Fibroblast of lung (primary cell): ENCODE measurements at places on chromosomes 1 and 21. TPM values are rescaled to one million over a fixed set of nuclear protein-coding genes. Genes with fewer than 3 reads are reported as not detected.
A peak's percentile ranks its signal among the peaks of the same experiment; 100 is the strongest.

DNA sequence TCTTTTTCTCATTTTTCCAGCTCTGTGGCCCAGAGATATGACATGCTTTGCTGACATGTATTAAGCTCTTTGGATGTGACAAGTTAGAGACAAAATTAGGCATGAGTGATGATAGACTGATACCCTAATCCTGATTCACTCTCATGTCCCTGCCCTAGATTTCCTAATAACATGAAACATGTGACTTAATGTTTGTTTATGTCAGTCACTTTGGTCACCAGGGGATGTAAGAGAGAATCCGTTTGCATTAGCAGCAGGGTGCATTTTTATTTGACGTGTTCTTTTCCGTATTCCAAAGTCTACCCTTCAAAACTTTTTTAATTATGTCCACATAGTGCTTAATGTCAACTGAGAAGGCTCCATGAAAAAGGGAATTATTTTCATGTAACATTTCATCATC is 192.4 kb downstream of the HMCN1 start:
- no peaks in the 10 kb centered on the region for H3K4me1 ChIP-seq
- H3K27ac ChIP-seq: no peak overlapping the region
- no peaks in the 10 kb centered on the region for H3K27me3 ChIP-seq
- DNase-seq: no peak

REN gene
- 0.17 TPM in 1 of 2 replicates, not detected in the other for total RNA-seq

- DNase-seq: peak; percentile 76
- H3K27me3 ChIP-seq: no peaks in the 10 kb centered on the region
Observed at GRCh38 chr1:119626841-119627240, 21.2 kb downstream of the ZNF697 start.

GRCh38 chr1:233277637-233278606 is 17.6 kb downstream of the PCNX2 start:
- no peaks in the 10 kb centered on the region for H3K27me3 ChIP-seq
- no peaks in the 10 kb centered on the region for H3K4me1 ChIP-seq
- no peak overlapping the region for H3K27ac ChIP-seq
- H3K36me3 ChIP-seq: no peaks in the 10 kb centered on the region
- DNase-seq: no peak
- no peak overlapping the region for H3K4me3 ChIP-seq

GRCh38 chr1:38527373-38527966 is 332.1 kb downstream of the RRAGC start:
- H3K36me3 ChIP-seq: no peaks in the 10 kb centered on the region
- no peak overlapping the region for H3K27ac ChIP-seq
- H3K4me3 ChIP-seq: no peak overlapping the region
- no peaks in the 10 kb centered on the region for H3K4me1 ChIP-seq

MFAP2 gene
- total RNA-seq: 10.0 and 16.2 TPM in 2 replicates

- no peak overlapping the region for H3K4me3 ChIP-seq
- H3K27me3 ChIP-seq: no peaks in the 10 kb centered on the region
- no peaks in the 10 kb centered on the region for H3K36me3 ChIP-seq
- peak; percentile 71 for DNase-seq
- H3K27ac ChIP-seq: peak overlapping the region; percentile 53
- peaks cover 16% of the 10 kb centered on the region for H3K4me1 ChIP-seq
Observed at GRCh38 chr1:183609313-183609712, 19.1 kb upstream of the NCF2 start.

PGLYRP3 gene
- total RNA-seq: not detected in 2 replicates

S100A3 gene
- total RNA-seq: 1.8 and 6.8 TPM in 2 replicates

SLC1A7 gene
- total RNA-seq: 0.26 and 0.33 TPM in 2 replicates

DNA sequence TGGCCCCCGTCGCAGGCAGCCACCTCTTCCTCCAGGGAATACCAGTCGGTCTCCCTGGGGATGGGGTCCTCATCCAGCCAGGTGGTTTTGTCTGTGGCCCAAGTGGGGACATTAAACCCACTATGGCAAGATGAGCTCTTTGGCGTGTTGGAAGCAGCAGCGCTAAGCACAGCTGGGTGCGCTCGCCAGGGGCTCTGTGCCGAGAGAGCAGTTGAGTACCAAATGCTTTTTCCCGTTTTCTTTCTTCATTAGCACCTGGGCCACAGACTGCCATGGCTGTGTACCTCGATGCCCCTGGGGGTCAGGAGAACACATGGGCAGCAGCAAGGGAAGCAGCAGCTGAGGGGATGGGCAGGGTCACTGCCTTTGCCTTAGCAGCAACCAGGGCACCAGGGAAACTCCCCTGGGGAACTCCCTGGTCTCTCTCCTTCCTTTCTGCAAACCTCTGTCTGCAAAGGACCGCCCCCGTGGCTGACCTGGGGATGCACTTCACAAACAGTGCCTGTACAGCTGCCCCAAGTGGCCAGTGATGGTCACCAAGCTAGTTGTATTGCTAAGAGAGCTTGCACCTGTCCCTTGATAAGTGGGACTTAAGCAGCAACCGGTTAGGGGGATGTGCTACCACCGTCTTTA is 31.1 kb downstream of the EDARADD start:
- H3K4me1 ChIP-seq: no peaks in the 10 kb centered on the region
- no peak overlapping the region for H3K4me3 ChIP-seq
- no peaks in the 10 kb centered on the region for H3K36me3 ChIP-seq
- H3K27ac ChIP-seq: no peak overlapping the region

GRCh38 chr1:214895011-214895600 is 187.4 kb upstream of the KCNK2 start:
- DNase-seq: no peak
- H3K27me3 ChIP-seq: no peaks in the 10 kb centered on the region
- H3K36me3 ChIP-seq: no peaks in the 10 kb centered on the region
- H3K4me1 ChIP-seq: no peaks in the 10 kb centered on the region

DNA sequence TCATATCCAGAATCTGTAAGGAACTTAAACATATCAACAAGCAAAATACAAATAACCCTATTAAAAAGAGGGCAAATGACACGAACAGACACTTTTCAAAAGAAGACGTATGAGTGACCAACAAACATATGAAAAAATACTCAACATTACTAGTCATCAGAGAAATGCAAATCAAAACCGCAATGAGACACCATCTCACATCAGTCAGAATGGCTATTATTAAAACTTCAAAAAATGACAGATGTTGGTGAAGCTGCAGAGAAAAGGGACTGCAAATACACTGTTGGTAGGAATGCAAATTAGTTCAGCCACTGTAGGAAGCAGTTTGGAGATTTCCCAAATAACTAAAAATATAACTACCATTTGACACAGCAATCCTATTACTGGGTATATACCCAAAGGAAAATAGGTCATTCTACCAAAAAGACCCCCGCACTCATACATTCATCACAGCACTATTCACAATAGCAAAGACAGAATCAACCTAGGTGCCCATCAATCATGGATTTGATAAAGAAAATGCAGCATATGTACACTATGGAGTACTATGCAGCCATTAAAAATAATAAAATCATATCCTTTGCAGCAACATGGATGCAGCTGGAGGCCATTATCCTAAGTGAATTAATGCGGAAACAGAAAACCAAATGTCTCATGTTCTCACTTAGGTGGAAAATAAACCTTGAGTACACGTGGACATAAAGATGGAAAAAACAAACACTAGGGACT is 230.1 kb upstream of the RAB4A start:
- H3K27ac ChIP-seq: no peak overlapping the region
- H3K27me3 ChIP-seq: no peaks in the 10 kb centered on the region
- no peaks in the 10 kb centered on the region for H3K36me3 ChIP-seq
- no peaks in the 10 kb centered on the region for H3K4me1 ChIP-seq
- no peak overlapping the region for H3K4me3 ChIP-seq
- DNase-seq: no peak

DNA sequence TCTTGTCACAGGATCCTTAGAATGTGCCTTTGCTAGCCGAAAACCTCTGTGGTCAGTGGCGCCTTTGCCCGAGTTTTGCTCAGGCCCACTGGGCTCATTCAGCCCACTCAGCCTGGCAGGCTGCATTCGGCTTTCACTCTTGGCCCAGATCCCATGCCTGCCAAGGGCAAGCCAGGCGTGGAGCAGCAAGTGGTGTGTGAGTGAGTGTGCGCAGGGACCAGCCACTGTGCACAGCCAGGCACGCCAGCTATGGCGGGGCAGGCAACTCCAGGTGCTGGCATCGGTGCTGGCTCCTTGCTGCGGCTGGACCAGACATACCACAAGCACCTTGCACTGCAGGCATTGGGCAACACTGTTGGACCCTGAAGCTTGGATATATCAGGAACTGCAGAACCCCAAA is 1145.1 kb upstream of the NCAM2 start:
- H3K36me3 ChIP-seq: no peaks in the 10 kb centered on the region
- no peak overlapping the region for H3K4me3 ChIP-seq
- H3K27ac ChIP-seq: no peak overlapping the region
- no peaks in the 10 kb centered on the region for H3K27me3 ChIP-seq

DNA sequence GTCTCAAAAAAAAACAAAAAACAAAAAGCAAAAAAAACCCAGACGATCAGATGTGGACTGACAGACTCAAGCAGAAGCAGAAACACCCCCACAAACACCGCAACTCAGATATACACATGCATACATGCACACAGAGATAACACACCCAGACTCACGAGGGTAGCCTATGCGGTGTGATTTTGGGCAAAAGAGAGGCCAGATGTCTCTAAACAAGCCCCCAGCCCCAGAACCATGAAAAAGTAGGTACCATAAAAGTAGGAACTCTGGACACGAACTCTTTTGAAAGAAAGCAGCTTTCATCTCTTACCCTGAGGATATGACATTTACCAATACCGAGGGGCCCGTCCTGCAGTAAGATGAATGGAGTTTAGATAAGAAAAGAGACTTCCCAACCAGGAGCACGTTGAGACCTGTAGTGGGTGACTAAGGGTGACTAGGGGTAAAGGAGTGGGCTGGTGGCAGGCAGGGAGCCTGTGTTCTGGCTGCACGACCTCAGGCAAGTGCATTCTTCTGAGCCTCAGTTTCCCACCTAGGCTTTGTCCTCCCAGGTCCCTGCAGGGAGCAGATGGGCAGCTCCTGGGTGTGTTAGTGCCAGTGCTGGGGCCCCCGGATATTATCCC is 1.5 kb upstream of the TINAGL1 start:
- H3K4me3 ChIP-seq: no peak overlapping the region
- H3K4me1 ChIP-seq: peaks cover 39% of the 10 kb centered on the region

DNA sequence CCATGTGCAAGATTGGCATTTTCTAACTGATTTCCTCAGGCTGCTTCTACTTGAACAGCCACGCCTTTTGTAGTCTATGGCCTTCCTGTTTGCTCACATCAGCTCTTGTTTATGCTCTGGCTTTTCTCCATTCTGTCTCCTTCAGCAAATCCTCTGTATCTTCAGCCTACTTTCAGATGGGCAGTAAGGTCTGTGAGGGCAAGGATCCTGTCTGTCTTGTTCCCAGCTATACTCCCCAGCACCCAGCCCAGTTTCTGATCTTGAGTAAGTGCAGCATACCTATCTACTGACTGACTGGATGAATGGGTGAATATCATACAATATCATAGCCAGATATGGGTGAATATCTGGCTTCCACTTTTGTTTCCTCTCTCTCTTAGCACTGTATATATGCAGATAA is 438.1 kb downstream of the LMO4 start:
- no peaks in the 10 kb centered on the region for H3K27me3 ChIP-seq
- DNase-seq: no peak
- H3K27ac ChIP-seq: no peak overlapping the region
- H3K4me1 ChIP-seq: peaks cover 8% of the 10 kb centered on the region

HLX gene
- total RNA-seq: 22.3 and 25.2 TPM in 2 replicates

- H3K27ac ChIP-seq: no peak overlapping the region
- peaks cover 13% of the 10 kb centered on the region for H3K4me1 ChIP-seq
- no peaks in the 10 kb centered on the region for H3K27me3 ChIP-seq
- DNase-seq: peak; percentile 3
Observed at GRCh38 chr1:171654201-171654941, 1.9 kb upstream of the MYOC start.

DNA sequence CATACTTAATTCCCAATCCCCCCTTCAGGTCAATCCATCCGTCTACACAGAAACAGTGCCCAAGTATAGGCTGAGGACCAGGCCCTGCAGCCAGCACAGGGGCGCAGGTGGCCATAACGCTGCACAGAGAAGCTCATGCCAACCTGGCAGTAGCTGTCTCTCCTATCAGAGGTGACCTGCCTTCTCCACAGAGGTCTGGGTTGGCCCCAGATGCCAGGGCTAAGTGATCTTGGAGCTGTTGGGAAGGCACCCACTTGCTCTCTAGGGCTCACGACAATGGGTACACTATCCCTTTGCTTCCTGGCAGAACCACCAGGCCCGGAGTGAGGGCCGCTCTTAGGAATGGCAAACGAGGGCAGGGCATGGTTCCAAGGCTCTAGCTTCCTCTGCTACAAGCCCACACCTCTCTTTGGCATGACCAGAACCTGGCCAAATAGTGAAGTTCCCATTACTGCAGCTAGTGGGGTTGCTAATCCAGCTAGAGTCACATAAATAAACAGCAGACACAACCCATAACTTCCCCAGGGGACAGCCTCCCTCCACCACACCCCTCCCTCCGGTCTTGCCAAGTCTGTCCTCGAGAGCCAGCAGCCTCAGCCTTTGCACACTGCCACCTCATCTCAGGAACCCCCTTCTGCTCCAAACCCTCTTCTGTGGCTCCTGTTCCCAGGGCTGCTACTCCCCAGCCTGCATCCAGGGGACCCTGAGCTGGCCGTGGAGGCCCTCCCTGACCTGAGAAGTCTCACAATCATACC is 113.0 kb downstream of the GLIS1 start:
- no peaks in the 10 kb centered on the region for H3K4me1 ChIP-seq
- no peak overlapping the region for H3K4me3 ChIP-seq
- no peak for DNase-seq
- H3K27me3 ChIP-seq: no peaks in the 10 kb centered on the region

LIPI gene
- not detected in 2 replicates for total RNA-seq

DNA sequence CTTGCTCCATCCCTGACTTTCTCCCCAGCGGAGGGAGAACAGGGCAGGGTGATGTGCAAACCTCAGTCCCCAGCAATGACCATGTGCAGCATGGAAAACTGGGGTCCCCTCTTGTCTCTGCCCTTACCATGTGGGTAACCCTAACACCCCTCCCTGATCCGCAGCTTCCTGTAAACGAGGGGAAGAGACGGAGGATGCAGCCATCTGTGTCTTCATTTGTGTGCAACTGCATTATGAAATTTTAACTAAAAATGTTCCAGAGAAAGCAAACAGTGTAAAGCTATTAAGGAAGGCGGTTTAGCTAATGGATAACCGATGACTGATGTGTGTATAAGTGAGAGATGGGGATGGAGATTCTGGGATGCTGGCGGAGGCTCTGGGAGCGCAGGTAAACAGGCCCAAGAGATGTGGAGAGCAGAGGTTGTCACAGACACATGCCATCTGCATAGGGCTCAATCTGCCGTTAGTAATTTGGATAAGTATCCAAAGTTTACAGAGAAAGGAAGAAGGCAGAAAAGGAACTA is 206.6 kb downstream of the DSCAM start:
- H3K4me1 ChIP-seq: no peaks in the 10 kb centered on the region
- no peaks in the 10 kb centered on the region for H3K36me3 ChIP-seq
- H3K27ac ChIP-seq: no peak overlapping the region
- no peak for DNase-seq
- H3K4me3 ChIP-seq: no peak overlapping the region

ST6GALNAC5 gene
- 0.83 and 1.3 TPM in 2 replicates for total RNA-seq

- H3K4me3 ChIP-seq: no peak overlapping the region
- H3K36me3 ChIP-seq: no peaks in the 10 kb centered on the region
- DNase-seq: no peak
- no peaks in the 10 kb centered on the region for H3K27me3 ChIP-seq
- H3K4me1 ChIP-seq: no peaks in the 10 kb centered on the region
Observed at GRCh38 chr1:37926038-37926924, 20.6 kb downstream of the INPP5B start.
